Activated naive CD8-positive, alpha-beta T cell treated with anti-CD3 and anti-CD28 coated beads, Interleukin-2, amount 50 U/mL, for 16 hours (primary cell): ENCODE measurements at places on chromosomes 16 and 17.
A peak's percentile ranks its signal among the peaks of the same experiment; 100 is the strongest.

- no peak for DNase-seq
Observed at GRCh38 chr17:51941272-51941671, 217.2 kb downstream of the CA10 start.

DNA sequence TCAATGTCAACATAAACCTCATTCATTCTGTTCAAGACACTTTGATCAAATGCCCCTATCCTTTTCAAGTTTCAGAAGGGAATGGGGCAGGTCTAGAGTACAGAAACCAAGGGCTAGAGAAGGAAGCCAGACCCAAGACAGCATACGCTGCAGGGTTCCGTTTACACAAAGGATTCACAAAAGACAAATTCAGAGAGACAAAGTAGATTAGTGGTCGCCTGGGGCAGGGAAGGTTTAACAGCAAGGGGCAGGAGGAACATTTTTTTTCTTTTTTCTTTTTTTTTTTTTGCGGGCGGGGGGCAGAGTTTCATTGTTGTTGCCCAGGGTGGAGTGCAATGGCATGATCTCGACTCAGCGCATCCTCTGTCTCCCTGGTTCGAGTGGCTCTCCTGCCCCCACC is 19.9 kb upstream of the TRAP1 start:
- DNase-seq: no peak

DNA sequence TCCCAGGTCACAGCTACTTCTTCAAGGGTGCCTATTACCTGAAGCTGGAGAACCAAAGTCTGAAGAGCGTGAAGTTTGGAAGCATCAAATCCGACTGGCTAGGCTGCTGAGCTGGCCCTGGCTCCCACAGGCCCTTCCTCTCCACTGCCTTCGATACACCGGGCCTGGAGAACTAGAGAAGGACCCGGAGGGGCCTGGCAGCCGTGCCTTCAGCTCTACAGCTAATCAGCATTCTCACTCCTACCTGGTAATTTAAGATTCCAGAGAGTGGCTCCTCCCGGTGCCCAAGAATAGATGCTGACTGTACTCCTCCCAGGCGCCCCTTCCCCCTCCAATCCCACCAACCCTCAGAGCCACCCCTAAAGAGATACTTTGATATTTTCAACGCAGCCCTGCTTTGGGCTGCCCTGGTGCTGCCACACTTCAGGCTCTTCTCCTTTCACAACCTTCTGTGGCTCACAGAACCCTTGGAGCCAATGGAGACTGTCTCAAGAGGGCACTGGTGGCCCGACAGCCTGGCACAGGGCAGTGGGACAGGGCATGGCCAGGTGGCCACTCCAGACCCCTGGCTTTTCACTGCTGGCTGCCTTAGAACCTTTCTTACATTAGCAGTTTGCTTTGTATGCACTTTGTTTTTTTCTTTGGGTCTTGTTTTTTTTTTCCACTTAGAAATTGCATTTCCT is 3.4 kb upstream of the LPCAT2 start:
- no peak for DNase-seq

- no peak for DNase-seq
Observed at GRCh38 chr17:48047113-48047740, 932 bp upstream of the NFE2L1 start.

DNA sequence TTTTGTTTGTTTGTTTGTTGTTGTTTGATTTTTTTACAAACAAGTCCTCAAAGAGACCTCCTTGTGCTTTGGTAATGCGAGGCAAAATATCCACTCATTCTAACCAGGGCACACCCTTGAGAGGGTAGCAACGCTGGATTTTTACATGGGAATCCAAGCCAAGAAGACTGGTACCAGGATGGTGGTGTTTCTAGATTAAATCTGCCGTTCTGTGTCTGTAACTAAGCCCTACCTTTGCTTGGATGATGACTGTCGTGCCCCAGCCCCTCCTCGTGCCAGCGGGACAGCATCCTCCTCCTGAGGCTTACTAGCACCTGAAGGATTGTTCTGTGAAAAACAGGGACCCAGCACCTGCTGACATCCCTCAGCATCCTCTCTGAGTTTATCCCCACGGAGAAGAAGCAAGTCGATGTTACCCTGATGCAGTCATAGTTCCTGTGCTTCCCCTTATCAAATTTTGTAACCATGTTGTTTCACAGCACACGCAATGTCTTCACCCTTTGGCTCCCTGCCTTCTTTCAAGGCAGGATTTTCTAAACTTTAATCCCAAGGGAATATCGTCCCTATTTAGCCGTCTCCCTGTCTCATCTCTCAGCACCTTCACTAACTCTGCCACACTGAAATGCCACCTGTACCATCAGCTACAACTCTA is 5.1 kb upstream of the HSBP1 start:
- DNase-seq: no peak

DNA sequence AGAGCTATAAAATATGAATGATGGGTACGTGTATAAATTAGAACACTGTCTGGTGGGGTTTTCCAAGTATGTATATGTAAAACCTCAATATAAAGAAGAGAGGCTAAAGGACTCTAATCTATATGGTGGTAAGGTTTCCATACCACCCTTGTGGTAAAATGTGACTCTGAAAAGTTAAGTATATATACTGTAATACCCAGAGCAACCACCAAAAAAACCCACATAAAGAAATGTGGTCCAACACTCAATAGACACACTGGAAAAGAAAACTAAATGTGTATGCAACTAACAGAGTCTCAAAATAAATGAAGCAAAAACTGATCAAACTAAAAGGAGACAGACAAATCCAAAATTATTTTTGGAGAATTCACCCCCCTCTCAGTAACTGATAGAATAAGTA is 72.2 kb downstream of the XPO6 start:
- DNase-seq: no peak

DNA sequence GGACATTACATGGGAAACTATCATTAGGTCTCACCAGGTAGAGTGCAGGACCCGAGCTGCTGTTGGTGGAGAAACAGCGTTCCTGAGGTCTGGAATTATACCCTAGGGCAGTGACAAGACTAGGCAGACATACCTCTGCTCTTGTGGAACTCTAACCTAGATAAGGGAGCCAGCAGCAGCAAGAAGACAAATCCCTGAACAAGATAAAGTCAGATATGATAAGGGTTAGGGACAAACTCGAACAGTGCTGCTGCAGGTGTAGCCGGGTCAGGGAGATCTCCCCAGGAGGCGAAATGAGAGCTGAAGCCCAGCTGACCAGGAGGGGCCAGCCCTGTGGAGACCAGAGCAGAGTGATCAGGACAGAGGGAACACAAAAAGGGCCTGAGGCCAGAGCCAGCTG is 34.7 kb downstream of the ARSG start:
- DNase-seq: no peak

GRCh38 chr17:74049167-74049966 is 154.1 kb upstream of the RPL38 start:
- no peak for DNase-seq

DNA sequence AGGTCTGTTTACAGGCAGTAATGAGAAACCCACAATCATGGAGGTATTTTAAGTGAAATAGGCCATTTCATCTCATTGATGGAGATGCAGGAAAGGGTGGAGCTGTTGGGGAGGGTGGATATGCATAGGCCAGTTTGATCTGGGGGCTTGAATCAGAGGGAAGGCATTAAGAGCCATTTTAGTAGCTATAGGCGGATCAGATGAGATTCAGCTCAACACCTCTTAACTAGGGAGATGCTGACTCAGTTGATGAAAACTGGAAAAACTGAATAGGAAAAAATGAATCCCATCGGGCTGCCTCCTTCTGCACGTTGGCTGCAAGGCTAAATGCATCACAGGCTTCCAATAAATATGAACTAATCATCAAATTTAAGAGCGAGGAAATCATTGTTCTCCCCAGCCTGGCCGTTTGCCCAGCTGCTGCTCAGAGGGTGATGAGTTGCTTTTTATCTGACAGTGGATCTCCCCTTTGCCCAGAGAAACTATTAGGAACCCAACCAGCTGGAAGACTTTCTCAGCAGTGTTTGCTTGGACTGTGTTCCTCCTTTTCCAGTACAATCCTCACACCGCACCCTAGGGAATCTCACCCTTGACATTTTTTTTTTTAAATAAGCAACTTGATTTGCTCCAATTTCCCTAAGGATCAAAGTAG is 149.6 kb downstream of the SOX9 start:
- DNase-seq: no peak

DNA sequence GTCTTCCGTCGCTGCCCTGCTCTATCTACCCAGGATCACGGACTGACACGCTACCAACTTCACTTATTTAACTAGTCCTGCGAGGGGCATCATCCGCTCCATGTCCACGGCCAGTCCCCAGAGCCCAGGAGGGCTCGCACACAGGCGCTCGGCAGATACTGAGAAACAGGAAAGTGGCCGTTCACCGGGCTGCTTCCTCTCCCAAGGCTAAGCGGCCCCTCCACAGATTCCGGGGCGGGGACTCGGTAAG is 388 bp downstream of the OXLD1 start:
- no peak for DNase-seq

- DNase-seq: no peak
Observed at GRCh38 chr16:50259334-50260205, 6.8 kb upstream of the ADCY7 start.

DNA sequence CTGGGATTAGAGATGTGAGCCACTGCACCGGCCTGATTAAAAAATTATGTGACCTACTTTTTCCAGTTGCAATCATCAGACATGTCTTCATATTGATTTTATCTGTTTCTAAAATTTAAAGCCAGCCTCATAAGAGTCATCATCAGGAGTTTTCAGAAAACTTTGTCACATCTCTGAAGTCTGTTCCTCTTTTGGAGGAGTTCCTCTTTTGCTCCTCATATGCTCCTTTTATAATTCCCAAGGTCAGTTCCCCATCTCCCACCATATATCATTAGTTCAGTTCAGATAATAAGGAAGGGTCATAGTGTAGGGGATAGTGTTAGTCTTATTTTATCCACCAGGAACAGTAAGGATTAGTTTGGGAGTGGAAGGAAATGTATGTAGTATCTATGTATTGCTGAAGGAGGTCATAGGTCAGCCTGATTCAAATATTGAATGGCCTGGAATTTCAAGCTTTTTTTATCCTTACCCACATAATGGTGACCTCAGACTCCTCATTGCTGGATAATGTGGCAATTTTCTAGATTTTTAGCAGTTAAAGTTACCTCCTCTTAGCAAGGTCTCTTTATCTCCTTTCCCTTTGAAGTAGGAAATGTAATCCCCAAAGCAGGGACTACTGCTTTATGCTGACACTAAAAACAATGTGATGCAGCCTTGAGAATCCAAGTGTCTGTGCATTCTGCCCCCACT is 13.8 kb upstream of the DUSP14 start:
- no peak for DNase-seq

DNA sequence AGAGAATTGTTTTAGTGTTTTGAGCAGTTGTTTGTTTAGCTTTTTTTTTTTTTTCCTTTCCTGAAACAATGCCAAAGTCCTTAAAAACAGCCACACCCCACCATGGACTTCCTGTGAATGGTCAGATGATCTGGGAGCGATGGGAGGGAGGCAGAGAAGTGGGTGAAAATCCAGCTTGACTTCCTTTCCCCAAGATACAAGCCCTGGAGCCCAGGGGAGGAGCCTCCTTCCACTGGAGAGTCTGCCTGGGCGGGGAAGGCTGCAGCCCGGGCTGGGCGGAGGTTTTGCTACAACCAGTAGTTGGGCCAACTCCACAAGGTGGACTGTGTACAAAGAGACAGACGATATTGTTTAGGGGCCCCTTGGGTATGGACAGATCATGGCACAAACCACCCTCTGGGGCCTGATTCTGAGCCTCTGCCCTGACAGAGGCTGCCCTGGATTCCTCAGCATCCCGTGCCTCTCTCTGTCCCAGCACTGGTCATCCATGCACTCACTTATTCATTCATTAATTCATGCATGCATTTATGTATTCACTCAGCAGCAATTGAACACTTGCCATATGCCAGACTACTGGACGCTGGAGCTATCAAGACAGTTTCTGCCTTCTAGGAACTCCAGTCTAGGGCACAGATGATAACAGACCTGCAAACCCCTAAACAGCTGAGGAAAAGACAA is 29.8 kb downstream of the WSB1 start:
- no peak for DNase-seq

DNA sequence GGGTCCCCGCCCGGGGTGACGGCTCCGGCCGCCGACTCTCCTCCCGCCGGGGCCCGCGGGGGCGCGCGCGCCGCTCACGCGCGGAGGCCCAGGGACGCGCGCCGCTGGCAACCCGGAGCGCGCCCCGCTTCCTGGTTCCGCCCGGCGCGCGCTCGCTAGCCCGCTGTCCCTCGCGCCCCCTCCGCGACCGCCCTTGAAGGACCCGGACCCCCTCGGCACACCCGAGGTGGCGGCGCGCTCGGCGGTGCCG is at the start of gene STAT5B:
Gene STAT5B, minus strand, starts transcription at position 33 of the 250 bp plus-strand sequence. CDS start 44,264 bp downstream, outside the sequence.
- DNase-seq: peak; percentile 11

- no peak for DNase-seq
Observed at GRCh38 chr17:76562734-76563148, 22.9 kb downstream of the PRCD start.

DNA sequence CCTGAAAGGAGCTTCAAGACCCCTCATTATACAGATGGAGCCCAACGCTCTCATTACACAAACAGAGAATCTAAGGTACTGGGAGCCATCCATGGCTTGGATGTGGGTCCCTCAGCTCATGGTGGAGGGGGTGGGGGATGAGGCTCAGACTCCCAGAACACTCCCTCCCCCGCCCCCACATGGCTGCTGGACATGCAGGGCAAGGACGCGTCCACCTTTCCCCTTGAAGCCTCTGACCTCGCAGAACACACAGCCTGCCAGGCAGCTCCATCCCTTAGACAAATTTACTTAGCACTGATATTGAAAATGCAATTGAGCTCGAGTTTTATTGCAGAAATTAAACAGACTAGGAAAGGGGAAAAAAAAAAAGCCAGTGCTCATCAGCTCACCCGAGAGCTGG is 203.9 kb downstream of the ZNF423 start:
- DNase-seq: no peak

GRCh38 chr16:13041646-13042290 is 140.4 kb downstream of the SHISA9 start:
- no peak for DNase-seq

GRCh38 chr17:50380369-50381259 is 7.6 kb downstream of the EME1 start:
- DNase-seq: no peak

DNA sequence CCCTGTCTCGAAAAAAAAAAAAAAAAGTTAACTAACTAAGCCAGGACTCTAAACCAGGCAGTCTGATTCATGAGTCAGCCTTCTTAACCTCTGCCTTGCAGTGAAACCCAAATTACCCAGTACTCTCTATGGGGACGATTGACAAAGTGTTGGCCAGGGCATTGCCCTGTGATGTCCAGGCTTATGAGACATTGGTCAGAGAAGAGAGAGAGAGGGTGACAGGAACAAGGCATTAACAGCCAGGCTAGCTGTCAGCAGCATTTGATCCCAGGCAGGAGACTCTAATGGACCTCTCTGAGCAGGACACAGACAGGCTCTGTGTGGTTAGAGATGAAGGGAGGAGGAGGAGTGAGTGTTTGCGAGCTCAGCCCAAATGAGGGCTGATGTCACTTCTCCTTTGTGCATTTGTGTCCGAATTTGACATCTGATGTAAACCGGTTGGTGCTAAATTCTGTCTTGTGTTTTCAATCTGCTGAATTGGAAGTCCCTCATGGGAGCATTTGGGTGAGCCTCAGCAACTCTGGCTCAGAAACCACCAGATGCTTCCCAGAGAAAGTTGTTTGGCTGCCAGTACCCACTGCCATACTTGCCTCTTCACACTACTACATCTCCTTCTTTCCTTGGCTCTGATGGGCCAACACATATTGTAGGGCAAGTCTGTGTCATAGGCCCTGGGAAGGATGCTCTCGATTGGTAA is 4.3 kb upstream of the MYL4 start:
- DNase-seq: no peak

GRCh38 chr17:82035956-82036633 is 1.4 kb downstream of the DCXR start:
- DNase-seq: no peak

GRCh38 chr16:5333991-5334390 is 236.4 kb upstream of the EEF2KMT start:
- DNase-seq: no peak
